Daoy (cell line): ENCODE measurements at places on chromosomes 2 and 18.

DNA sequence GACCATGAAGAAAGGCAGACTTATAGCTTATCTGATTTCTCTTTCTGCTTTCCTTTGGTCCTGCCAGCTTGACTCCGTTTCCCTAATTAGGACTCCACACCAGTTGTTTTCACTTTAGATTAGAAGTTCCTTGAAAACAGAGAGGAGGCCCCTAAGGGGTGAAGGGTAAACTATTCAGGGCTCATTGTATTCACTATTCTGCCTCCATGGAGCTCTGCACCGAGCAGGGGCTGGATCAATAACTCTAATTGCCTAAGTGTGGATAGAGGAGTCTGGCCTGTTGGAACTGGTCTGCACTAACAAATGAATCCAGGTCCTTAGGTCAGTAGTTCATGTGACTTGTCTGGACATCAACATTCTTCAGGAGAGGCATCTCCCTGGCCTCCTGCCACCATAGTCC, 36.1 kb upstream of the SKA1 start:
- DNase-seq: no peak

GRCh38 chr2:239878686-239879085, 146.5 kb downstream of the NDUFA10 start:
- DNase-seq: no peak

DNA sequence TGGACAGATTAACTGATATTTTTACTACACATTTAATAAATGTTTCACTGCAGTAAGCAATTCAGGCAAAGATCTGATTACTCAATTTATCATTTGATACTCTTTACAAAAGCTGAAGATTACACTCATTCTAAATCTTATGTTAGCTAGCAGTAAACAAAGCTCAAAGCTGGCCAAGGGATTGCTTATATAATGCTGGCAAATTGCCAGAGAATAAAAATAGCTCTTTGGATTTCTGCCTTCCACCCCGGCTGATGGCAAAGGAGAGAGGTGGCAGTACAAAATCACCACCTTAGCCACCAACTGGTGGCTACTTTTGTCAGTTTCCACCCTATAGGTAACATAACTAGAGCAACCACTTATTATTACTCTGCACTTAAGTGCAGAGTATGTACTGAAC, 320.5 kb downstream of the FSIP2 start:
- no peak for DNase-seq

DNA sequence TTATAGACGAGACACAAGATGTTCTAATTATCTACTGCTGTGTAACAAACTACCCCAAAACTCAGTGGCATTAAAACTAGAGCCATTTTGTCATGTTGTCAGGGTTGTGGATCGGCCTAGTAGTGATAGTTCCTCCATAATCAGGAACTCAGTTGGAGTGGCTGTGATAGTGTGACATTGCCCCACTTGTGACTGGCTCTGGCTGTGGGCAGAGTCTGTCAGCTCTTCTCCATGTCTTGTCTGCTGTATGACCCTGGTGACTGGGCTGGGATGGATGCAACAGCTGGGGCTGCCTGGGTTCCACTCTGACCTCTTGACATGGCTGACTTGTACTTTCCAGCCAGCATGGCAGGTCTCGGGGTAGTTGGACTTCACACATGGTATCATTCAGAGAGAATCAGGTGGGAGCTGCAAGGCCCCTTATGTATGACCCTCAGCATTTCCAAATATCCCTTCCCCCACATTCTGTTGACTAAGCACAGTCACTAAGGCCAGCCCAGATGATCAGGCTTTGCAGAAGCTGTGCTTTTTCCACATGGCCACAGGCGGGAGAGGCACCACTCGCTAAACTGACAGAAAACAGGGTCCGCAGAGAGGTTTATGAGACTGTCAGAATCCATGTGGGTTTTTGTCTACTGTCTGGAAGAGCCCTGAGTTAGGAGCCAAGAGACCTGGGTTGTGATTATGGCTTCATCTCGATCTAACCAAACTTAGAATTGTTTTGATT, 50.3 kb downstream of the SETBP1 start:
- no peak for DNase-seq

GRCh38 chr2:108585436-108585835, 51.2 kb downstream of the LIMS1 start:
- DNase-seq: no peak

DNA sequence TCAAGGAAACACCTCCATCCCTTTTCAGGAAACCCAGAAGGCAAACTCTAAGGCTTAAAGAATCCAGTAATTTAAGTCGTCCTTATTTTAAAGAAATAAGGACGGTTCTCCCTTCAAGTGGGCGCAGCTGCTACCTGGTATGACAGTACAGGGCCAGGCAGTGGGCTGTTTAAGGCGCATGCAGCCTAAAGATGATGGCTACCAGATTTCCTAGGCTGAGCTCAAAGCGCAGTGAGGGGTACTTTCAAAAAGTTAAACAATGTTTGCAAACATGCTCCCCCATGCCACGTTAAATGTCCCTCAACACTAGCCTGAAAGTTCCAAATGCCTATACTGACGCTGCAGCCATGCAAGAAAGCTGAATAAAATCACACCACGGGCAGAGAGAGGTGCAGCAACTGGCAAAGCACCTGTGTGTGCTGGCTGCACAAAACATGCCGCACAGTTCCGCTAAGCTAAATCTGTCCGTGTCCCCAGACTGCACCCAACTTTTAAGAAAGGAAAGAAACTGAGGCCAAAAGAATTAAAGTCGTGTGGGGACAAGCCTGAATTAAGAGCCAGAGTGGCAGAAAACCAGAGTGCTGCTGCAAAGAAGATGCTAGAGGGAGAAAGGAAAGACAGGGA, 583 bp downstream of the HIBCH start:
- peak; percentile 11 for DNase-seq

- DNase-seq: no peak
Measured at GRCh38 chr2:182447163-182447562, 20.3 kb upstream of the PDE1A start.

GRCh38 chr2:165601065-165601830, 131.8 kb downstream of the CSRNP3 start:
- no peak for DNase-seq

DNA sequence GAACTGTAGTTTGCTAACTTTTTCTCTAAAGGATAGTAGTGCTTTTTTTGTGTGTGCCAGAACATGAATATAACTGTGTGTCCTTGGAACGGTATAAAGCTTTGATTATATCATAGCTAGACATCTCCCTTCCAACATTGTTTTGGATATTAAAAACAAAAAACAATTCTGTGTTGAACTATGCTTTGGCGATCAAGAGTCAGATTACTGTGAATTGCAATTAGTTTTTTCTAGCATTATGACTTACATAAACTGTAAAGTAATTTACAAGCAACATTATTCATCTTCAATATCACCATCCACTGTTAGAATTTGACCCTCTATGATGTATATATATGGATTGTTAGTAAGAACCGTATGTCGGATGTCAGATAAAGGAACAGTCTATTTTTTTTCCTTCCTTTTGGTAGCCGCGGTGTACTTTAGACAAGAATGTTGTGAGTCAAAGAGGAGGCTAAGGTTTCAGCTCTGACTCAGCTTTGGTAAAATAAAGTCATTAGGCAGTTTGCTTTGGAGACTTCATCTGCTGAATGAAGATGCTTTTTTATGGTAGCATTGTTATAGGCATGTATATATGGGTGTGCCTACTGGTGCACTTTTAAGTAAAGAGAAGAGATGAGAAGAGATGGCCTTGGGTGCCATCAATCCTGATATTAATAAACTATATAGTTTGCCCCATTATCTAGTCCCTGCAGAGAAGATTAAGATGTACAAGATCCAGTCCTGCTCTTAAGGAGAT, 76.4 kb downstream of the LTBP1 start:
- DNase-seq: peak; percentile 86

GRCh38 chr2:164599954-164600589, 21.2 kb downstream of the GRB14 start:
- peak; percentile 41 for DNase-seq

- peak; percentile 62 for DNase-seq
Measured at GRCh38 chr18:44680273-44681075, at the start of gene SETBP1. Gene SETBP1 (plus strand): TSS chr18:44680888. CDS start chr18:44701347, 20,459 bp downstream.

DNA sequence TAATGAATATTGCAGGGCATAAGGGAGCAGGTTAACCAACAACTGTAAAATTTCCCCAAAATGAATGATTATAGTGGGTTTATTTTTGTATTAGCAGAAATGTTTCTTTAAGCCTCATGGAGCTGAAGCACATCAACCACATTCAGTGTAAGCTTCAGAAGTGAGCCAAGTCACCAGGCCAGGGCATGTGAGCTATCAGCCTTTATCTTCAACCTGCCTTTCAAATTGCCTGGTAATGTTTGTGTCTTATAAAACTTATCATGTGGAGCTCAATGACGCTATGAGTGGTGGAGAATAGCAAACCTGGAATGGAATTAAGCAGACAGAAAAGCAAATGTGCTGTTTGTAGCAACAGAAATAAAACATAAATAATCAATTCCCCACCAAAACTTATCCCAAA, 1068.4 kb downstream of the LRP1B start:
- DNase-seq: no peak

DNA sequence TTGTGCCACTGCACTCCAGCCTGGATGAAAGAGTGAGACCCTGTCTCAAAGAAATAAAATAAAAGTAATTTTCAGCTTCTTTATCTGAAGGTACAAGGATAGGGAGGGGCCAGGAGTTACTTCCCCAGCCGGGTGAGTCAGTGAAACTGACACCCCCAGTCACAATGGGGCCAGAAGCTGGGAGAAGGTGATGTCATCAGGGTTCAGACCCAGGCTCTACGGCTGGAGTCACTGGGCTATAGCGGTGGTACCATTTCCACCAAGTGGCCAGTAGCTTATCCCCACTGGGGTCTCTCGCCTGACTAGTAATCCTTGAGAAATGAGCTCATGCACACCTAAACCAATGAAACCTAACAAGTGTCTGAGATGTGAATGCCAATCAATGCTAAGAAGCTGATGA, 107.9 kb downstream of the ALPK2 start:
- peak; percentile 68 for DNase-seq

- no peak for DNase-seq
Measured at GRCh38 chr2:202017940-202018339, 15.7 kb upstream of the FZD7 start.

- peak; percentile 39 for DNase-seq
Measured at GRCh38 chr2:27042159-27042661, 9.3 kb upstream of the AGBL5 start.

- DNase-seq: no peak
Measured at GRCh38 chr18:10515456-10515855, 10.4 kb upstream of the NAPG start.

DNA sequence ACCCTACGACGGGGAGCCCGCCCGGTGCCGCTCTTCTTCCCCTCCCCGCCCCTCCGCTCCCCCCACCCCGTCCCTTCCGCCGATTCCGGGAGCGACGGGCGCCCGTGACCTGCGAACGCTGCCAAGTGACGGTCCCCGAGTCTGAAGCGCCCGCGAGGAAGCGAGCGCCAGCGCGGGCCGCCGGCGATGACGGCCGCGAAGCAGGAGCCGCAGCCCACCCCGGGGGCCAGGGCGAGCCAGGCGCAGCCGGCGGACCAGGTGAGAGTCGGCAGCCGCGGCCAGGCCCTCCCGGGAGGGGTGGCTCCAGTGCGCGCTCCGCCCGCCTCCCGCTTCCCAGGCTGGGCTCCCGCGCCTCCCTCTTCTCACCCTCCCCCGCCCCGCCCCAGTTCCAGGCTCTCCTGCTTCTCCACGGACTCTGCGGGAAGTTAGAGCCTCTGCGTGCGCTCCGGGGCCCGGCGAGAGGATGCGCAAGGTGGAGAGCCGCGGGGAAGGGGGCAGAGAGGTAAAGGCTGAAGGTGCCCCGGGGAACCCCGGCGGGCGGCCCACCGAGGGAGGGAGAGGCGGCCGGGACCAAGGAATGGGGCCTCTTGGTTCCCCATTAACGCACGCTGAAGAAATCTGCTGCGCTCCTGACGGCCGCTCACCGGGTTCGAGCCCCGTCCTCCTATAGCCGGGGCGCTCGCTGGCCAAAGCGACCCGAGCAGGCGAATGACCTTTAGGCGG, 719.5 kb downstream of the DPP10 start:
- DNase-seq: no peak

GRCh38 chr18:73992242-73993022, 155.2 kb downstream of the FBXO15 start:
- no peak for DNase-seq

- DNase-seq: peak; percentile 9
Measured at GRCh38 chr2:145874466-145874865, 1354.5 kb upstream of the ZEB2 start.

DNA sequence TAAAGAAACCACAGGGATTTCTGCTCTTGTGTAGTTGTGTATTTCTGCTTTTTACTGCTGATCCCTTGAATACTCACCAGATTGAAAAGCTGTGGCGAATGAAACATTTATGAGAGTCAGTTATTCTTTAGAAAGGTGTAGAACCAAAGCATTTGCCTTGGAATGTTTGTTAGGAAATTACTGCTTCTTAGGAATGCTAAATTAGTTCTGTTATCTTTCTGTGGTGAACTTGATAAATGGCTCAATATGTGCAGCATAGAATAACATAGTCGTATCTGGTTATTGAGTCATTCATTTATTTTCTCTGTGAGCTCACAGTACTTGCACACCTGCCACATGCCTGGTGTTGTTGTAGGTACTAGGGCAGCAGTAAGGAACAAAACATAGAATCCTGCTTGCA, 57.0 kb upstream of the FAM237A start:
- DNase-seq: peak; percentile 50

- DNase-seq: no peak
Measured at GRCh38 chr2:178485356-178485755, 5.1 kb downstream of the PLEKHA3 start.

DNA sequence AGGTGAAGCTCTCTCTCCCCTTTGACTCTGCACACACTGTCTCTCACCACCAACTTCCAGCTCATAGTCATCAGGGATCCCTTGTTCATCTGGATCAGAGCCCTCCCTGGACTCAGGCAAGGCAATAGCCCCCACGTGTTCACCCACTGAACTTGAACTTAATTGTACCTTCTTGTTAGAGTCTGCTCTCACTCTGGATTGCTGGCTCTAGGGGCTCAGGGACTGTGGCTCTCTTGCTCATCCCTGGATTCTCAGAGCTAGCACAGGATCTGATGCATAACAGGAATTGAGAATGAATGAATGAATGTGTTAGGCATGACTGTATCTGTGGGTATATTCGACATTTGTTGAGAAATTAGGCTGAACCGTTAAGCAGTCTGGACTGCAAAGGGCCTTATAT, 16.7 kb upstream of the ASAP2 start:
- no peak for DNase-seq

GRCh38 chr18:27785815-27786471, 391.0 kb downstream of the CDH2 start:
- DNase-seq: no peak

GRCh38 chr2:10345126-10345525, 42.4 kb downstream of the HPCAL1 start:
- no peak for DNase-seq

DNA sequence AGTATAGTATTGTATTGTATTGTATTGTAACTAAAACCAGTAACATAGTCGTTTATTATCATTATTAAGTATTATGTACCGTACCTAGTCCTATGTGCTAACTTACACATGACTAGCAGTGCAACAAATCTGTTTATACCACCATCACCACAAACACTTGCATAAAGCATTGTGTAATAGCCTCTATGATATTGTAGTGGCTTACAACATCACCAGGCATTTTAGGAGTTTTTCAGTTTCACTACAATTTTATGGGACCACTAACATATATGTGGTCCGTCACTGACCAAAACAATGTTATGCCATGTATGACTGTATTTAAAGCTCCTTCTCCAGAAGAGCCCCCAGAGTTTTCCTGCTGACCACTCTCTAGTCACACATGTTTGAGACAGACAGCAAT, 306.2 kb downstream of the SETBP1 start:
- DNase-seq: no peak
